NCI-H2081 (cell line): ENCODE measurements at places on chromosomes 12 and 14.

DNA sequence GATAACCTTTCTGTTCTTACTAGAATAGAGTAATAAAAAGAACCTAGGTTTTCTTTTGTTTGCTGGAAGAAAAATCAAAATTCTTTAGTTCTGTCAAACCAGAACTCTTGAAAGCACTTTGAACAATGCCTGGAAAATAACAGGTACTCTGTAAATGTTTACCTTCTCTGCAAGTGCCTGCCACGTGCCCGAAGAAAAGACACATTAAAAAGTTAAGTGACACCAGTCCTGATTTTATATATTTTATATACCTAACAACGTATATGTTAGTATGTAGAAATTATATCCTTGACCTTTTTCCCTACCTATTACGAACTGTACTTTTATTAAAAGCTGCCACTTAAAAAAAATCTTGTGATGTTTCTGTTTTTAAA is 976 bp downstream of the THAP2 start:
- DNase-seq = peak; percentile 18

DNA sequence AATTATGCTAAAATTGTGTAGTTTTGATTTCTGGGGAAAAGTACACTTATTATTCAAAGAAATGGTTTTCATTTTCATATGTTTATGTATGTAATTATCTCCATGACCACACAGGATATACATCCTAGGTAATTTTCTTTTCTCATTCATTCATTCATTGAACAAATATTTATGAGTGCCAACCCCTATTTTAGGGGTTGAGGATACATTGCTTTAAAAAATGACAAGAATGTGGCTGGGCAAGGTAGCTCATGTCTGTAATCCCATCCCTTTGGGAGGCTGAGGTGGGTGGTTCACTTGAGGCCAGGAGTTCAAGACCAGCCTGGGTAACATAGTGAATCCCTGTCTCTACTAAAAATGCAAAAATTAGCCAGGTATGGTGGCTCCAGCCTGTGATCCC is 40.9 kb downstream of the SGPP1 start:
- DNase-seq = no peak

DNA sequence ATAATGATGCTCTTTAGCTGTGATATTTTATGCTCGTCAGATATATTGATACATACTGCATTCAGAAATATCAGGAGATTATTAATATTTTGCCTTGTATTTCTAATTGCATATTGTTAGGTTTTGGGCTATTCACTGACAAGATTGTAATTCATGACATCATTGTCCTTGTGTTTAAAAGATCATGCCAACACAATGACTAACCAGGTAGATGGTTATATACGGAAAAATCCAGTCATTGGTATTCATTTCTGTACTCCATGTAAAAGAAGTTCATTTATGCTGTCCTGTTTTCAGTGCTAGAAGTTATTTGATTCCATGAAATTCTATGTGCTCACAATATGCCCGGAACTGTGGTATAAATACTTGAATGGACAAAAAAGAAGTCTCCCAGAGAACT is 107.5 kb downstream of the KITLG start:
- no peak for DNase-seq

- no peak for DNase-seq
Observed at GRCh38 chr12:131895640-131896079, 1.2 kb downstream of the ULK1 start.

GRCh38 chr14:33866425-33867088 is 84.3 kb downstream of the EGLN3 start:
- no peak for DNase-seq

DNA sequence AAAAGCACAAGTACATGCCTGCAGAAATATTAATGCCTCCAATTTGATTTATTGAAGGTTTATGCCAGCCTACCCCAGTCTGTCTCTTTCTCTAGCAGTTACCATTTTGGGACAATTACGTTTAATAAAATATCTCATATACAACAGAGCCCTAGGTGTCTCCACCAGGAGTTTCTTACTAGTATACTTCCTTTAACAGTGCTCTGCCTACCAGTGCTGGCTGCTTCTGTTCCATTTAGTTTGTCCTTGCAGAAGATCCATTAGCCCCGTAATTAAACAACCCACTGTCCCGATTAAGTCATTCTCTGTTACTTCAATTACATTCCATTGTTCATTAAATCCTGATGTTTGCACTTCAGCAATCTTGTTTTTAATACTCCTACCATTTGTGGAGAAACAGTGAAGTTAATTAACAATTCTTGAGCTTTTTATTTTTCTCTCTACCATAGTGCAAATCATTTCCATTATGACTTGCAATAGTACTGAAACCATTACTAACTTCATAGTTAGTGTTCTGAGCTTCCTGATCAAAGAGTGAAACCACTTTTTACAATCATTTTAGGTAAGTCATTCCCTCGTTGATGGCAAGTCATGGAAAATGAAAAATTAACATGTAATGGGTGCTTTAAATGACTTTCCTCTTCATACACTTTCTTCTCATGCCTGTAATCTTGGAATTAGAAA is 121.1 kb downstream of the PLXNC1 start:
- no peak for DNase-seq

DNA sequence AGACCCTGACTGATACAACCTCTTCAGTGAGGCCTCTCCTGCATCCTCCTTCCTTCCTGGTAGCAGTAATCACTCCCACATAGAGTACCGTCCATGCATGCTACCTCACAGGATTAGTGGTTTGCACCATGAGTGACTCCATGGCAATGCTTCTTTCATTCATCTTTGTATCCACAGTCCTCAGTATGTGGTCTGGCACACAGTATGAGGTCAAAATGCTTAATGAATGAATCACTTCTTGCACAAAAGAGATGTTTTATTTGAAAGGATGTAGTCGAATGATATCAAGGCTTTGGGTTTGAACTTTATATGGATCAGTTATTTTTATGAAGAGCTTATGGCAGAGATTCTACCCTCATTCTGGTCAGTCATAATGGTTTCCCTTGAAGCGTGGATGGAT is 42.2 kb downstream of the KCNA5 start:
- DNase-seq = no peak

DNA sequence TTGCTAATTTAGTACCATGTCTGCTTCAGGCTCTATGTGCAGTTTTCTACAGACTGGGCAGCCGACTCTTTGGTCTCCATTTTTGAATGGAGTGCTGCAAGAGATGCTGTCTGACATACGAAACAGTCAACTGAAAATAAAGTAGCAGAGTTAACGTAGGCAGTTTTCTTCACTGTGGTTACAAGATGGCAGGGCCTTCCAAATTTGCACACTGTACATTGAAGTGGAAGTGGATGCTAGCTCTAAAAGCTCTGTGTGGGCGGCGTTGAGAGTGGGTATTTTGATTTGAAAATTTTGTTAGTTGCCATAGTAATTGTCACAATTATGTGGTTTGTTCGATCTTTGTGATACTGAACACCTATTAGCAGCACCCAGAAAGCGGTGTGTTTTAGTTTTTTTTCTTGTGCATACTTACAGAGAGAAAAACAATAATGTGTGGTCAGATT is 154.9 kb upstream of the ATP2B1 start:
- no peak for DNase-seq

DNA sequence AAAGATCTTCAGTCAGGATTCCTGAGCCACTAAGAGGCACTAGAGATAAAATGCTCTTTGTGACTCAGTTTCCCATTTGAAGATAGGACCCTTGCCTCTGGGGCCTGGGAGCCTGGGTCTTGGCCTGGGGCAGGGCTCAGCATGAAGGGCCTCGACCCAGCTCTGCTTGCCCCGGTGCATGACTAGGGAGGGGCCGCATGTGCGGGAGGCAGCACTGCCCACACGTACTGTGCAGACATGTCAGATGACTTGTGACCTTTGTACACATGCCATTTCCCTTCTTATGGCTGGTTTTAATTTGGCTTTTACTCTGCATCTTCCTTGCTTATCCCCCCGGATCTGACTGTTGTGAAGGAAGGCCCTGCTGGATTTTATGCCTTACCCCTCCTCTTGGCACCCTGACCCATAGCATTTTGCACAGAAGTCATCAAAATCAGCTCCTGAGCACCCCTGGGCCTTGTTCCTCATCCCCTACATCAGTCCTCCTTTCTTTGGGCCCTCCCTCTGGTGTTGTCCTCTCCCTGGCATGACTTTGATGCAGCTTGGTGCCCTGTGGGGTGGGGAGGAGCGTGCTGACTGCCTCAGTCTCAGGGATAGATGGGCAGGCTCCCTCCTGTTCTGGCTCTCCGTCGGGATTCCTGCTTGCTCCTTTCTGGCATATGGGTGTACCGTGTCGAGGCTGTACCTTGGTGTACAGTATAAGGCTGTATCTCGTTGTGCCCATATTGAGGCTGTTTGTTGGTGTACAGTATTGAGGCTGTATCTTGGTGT is 4.4 kb downstream of the CLSTN3 start:
- DNase-seq = no peak

- DNase-seq = no peak
Observed at GRCh38 chr12:55991110-55991509, 6.0 kb upstream of the SUOX start.

GRCh38 chr12:112846619-112847018 is 55.1 kb downstream of the RPH3A start:
- DNase-seq = no peak

GRCh38 chr12:45296046-45296586 is 80.2 kb downstream of the ANO6 start:
- no peak for DNase-seq

GRCh38 chr12:83016991-83017390 is 330.3 kb downstream of the TMTC2 start:
- DNase-seq = no peak

- DNase-seq = no peak
Observed at GRCh38 chr12:43951286-43951685, 115.4 kb downstream of the TMEM117 start.

DNA sequence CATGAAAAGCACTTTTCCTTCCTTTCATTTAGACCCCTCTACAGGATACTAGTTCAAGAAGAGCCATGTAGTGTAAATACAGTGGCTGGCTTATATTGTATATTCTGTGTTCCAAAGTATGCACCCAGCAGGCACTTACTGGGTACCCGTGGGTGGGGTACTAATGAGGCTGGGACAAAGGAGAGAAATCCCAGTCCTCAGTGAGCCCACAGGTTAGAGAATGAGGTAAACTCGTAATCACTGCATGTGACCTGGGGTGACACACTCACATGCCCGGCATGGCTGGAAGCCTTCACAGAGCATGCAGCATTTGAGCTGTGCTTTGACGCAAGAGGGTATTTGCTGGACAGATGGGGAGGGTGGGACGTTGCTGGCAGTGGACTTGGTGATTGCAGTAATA is 17.1 kb downstream of the SLC24A4 start:
- DNase-seq = no peak

GRCh38 chr14:49427117-49427516 is 159.1 kb downstream of the RPS29 start:
- no peak for DNase-seq

DNA sequence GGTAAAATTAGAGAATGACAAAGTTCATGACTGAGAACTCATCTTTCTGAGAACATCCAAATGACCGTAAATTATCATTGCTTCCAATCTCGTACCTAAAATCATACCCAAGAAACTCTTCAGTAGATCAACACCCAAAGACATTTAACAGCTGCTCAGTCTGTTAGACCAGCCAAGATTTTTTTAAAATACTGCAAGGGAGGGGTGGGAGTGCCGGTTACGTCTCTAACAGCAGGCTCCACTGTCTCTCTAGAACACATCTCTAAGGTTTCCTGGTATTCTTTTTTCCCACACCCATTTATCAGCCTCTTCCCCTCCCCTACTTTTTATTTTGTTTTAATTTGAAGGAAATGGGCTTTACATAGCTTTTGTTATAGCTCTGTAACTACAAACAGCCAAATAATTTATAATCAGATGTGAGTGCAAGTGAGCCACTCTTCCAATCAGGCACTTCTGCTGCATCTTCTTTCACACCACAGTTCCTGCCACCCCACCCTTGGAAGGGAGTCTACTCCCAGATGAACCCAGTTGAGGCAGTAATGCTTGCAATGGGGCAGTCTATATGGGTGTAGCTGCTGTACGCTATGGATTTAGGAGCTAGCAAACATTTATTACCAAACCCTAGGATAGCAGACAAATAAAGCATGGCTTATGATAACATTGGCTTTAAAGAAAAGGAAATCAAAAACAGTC is 21.9 kb downstream of the PTPRB start:
- no peak for DNase-seq

- DNase-seq = no peak
Observed at GRCh38 chr14:43591776-43592175, 915.3 kb downstream of the FSCB start.

- no peak for DNase-seq
Observed at GRCh38 chr14:100048786-100049185, 16.4 kb upstream of the EVL start.

DNA sequence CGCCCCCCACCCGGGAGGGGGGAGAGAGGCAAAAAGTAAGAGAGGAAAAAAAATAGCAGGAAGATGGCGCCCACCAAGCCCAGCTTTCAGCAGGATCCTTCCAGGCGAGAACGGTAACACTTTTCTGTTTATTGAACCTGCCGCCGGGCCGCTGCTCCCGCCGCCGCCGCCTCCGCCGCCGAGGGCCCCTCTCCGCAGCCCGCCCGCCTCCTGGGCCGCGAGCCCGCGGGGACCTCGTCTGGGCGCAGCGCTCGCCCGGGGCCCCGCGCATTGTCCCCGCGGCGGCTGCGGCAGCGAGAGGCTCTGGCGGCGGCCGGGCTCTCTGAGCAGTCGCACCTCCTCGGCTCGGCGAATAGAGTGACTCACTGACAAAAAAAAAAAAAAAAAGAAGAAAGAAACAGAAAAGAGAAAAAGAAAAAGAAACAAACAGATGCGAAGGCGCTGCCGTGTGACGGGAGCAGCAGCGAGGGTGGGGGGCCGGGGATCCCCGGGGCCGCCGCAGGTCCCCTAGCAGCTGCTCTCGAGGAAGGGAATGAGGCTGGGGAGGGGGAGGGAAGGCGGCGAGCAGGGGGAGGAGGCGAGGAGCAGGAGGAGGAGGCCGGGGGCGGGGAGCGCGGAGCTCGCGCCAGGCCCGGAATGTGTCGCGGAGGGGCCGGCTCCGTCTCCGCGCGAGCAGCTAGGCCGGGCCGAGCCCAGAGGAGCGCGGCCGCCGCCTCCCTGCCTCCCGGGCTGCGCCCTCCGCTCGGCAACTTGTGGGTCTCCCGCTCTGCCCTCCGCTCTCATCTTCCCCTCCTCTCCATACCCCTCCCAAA is 781 bp downstream of the NPAS3 start:
- DNase-seq = peak; percentile 82

GRCh38 chr12:58728397-58728796 is 191.9 kb downstream of the LRIG3 start:
- no peak for DNase-seq

GRCh38 chr12:87784350-87784749 is 244.9 kb downstream of the C12orf50 start:
- DNase-seq = no peak

DNA sequence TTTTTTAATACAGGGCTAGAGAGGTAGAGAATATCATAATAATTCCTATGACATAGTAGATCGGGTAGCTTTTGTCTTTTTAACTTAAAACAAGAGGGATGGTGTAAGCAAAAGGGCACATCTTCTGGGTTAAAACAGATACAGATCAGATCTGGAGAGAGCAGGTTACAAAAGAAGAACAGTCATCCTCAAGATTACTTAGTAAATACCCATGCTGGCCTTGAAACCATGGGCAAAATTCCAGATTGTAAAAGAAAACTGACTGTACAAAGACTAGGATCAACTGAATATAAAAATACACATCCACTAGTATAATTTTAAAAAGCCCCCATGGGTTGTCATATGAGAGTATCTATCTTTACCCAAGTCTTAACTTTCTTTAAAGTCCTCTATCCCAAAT is 76.7 kb downstream of the MED13L start:
- DNase-seq = no peak
